Foreskin keratinocyte (primary cell): ENCODE measurements at places on chromosomes 6 and 20. TPM values are rescaled to one million over a fixed set of nuclear protein-coding genes. Genes with fewer than 3 reads are reported as not detected.

The OPRM1 gene
- not detected in 2 replicates for total RNA-seq

The LRRC73 gene
- total RNA-seq = 0.37 and 0.39 TPM in 2 replicates

DNA sequence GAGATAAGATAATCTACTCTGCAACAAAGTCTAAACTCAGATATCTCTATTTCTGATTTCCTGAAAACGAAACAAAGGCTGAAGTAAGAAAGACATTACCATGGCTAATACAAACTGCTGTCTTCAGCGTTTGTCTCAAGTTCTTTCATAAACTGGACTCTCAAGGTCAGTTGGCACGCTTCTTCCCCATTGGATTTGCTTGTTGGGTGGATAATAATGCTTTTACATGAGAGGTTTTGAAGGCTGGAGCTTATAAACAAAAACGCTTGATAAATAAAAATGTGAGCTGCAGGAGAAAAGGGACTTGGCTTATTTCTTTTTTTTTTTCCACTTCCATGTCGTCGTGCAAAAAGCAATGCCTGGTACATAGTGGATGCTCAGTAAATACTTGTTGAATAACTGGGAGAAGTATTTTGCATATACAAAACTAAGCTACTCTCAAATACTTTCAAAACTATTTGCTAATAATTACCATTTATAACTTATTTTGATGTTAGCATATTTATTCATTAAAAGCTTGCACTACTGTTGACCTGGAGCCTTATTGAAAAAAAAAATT lies 65.7 kb upstream of the EEF1A1 start:
- no peak for DNase-seq

- DNase-seq = no peak
These were observed 6.1 kb downstream of the IRF4 start for GRCh38 chr6:397604-398003.

- no peak for DNase-seq
These were observed 437.3 kb upstream of the HTR1E start for GRCh38 chr6:86500035-86500434.

- DNase-seq = no peak
These were observed 3.1 kb downstream of the NTSR1 start for GRCh38 chr20:62711703-62712101.

- peak; percentile 43 for DNase-seq
These were observed 815 bp upstream of the ITPR3 start for GRCh38 chr6:33620158-33620855.

- DNase-seq = no peak
These were observed 197.0 kb downstream of the CLIC5 start for GRCh38 chr6:45818655-45819054.

- peak; percentile 88 for DNase-seq
These were observed 268.4 kb downstream of the ADGRG6 start for GRCh38 chr6:142570221-142570671.

- DNase-seq = no peak
These were observed 339.0 kb downstream of the NRN1 start for GRCh38 chr6:5667737-5668136.

DNA sequence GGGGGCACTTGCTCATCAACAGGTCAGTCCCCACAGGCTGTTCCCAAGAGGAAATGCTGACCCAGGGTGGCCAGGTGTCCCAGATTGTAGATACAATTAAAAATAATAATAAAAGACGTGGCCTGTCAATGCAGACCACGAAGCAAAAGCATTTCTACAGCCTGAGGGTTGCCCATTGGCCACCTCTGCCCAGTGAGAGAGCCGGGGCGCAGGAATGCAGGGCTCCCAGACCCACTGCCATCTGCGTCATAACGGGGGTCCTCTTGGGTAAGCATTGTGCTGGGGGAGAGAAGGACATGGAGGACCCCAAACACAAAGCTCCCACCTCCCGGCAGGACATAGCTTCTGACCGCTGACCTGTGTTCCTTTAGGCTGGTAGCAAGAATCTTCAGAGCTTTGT lies 22.9 kb upstream of the AFDN start:
- DNase-seq = no peak

DNA sequence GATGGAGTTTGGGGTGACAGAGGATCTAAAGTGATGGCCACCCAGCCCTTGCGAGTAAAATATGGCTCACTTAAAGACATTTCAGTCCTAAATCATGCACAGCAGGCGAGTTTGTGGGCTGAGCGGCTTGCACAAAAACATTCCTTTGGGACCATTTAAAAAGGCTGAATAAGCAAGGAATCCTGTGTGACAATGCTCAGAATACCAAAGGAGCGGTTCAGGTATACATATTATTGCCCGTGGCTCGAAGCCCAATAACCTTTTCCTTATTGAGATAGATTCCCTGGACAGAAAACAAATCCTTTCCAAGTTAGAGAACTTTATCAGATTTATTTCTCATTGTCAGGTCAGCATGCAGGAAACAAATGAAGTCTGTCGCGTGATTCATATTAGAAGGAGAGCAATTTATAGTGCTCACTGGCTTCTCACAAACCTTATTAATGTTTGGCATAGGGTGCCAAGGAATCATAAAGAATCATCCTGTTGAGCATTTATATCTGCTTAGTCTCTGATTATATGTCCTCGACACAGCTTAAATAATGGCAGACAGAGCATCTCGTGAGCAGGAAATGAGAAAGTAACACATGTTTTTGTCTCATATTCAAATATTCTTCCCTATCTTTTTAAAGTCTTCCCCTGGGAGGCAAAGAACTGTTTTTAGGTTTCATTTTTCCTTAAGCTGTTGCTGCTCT lies 121.3 kb downstream of the TRMT11 start:
- no peak for DNase-seq
